Activated CD4-positive, alpha-beta T cell treated with anti-CD3 and anti-CD28 coated beads, Interleukin-2, Interleukin-6, amounts not matched to agents 100 ng/mL and 50 ng/mL, durations not matched to agents 16 hours and 8 hours (primary cell): ENCODE measurements at places on chromosomes 1 and 21.

- no peak for DNase-seq
Measured at GRCh38 chr21:44959376-44960091, 19.7 kb downstream of the SLX9 start.

DNA sequence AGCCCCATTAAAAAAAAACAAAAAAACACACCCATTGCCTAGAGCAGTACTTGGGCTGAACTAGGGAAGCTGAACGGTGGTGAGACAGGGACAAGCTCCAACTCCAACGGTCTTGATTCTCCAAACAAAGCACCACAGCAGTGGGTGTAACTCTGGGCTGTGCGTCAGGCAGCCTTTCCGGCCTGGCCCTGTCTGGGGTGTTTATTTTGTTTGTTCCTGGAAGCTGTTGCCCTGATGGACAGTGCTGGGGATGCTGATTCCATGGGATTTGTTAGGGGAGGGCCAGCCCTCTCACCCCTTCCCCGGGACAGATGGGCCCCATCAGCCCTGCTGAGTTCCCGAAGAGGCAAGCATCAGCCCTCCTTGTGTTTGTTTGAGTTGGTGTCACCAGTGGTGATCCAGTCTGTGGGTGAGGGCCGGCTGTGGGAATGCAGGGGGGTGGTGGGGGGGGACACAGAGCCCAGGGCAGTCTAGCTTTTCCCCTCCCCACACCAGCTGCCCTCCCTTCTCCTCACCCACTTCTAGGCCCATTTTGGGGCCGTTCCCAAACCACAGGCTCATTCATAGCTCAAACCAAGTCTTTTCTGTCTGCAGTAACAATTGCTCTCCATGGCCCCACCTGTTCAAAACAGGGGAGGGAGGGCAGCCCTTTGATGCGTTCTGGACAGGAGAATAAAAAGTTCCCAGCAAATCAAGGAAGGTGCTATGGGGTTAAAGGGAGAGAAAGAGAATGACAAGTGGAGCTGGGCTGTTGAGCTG lies 4.5 kb downstream of the WNT2B start:
- DNase-seq: no peak

- DNase-seq: no peak
Measured at GRCh38 chr21:28805885-28806284, 186.8 kb downstream of the LTN1 start.

DNA sequence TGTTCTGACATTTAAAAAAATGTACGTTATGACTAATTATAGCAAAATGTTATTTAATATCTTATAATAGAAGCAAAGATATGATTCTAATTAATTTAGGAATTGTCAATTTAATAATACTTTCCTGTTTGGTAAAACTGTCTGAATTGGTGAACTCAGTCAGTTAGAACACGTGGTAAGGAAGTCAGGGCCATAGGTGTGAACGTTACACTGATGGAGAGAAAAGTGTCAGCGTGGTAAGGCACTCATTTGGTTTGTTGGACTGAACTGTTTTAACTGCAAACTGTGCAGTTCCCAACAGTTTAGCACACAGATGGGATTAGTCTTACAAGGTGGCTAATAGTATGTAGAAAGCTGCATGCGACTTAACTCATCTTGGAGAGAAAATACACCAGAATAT lies 102.9 kb downstream of the EPB41 start:
- no peak for DNase-seq
